Melanocyte of skin (primary cell): ENCODE measurements at places on chromosomes 5 and 9. TPM values are rescaled to one million over a fixed set of nuclear protein-coding genes. Genes with fewer than 3 reads are reported as not detected.

TRMT10B gene
- 1.4 and 2.9 TPM in 2 replicates for total RNA-seq

ADAMTSL1 gene
- 0.33 and 0.62 TPM in 2 replicates for total RNA-seq

FOXD4L5 gene
- under 0.01 TPM in 2 replicates for total RNA-seq

ADGRD2 gene
- not detected in 2 replicates for total RNA-seq

CDO1 gene
- 1.0 and 2.2 TPM in 2 replicates for total RNA-seq

LRRC70 gene
- 0.34 and 1.5 TPM in 2 replicates for total RNA-seq

NSUN2 gene
- 34.4 and 51.6 TPM in 2 replicates for total RNA-seq

ANGPTL2 gene
- total RNA-seq: 8.0 and 13.1 TPM in 2 replicates

GPR21 gene
- total RNA-seq: 0.67 and 2.9 TPM in 2 replicates

CERCAM gene
- total RNA-seq: 44.3 and 48.0 TPM in 2 replicates

GLDC gene
- 23.3 and 27.5 TPM in 2 replicates for total RNA-seq

CTXN3 gene
- total RNA-seq: not detected in 2 replicates

ACTBL2 gene
- total RNA-seq: under 0.01 TPM in 2 replicates

PIP5KL1 gene
- 0.34 and 0.36 TPM in 2 replicates for total RNA-seq

EPB41L4B gene
- under 0.01 and 0.36 TPM in 2 replicates for total RNA-seq

NAA35 gene
- 19.3 and 23.4 TPM in 2 replicates for total RNA-seq

COL15A1 gene
- 0.46 and 0.67 TPM in 2 replicates for total RNA-seq

RIOK2 gene
- 22.6 and 24.2 TPM in 2 replicates for total RNA-seq

GTF2H2 gene
- 34.6 and 108 TPM in 2 replicates for total RNA-seq

DIPK1B gene
- 8.6 and 21.4 TPM in 2 replicates for total RNA-seq

SLCO6A1 gene
- total RNA-seq: not detected in 2 replicates

FGFR4 gene
- 1.0 and 1.5 TPM in 2 replicates for total RNA-seq

SPDL1 gene
- 29.6 and 30.2 TPM in 2 replicates for total RNA-seq

LEAP2 gene
- total RNA-seq: 0.67 and 0.77 TPM in 2 replicates

WDR31 gene
- total RNA-seq: 1.00 and 1.5 TPM in 2 replicates

EPB41L4A gene
- total RNA-seq: 3.7 and 4.0 TPM in 2 replicates

SCAI gene
- total RNA-seq: 4.0 and 9.7 TPM in 2 replicates

NDST1 gene
- total RNA-seq: 43.7 and 49.8 TPM in 2 replicates

HRH2 gene
- total RNA-seq: 0.33 and 1.2 TPM in 2 replicates

PLPP7 gene
- total RNA-seq: 10.5 and 13.4 TPM in 2 replicates

C1QTNF2 gene
- total RNA-seq: 0.34 and 0.36 TPM in 2 replicates

ADAMTS19 gene
- under 0.01 TPM in 2 replicates for total RNA-seq

DMRTA1 gene
- total RNA-seq: 0.36 TPM in 1 of 2 replicates, not detected in the other

TAS2R1 gene
- not detected in 2 replicates for total RNA-seq

AMBP gene
- total RNA-seq: not detected in 2 replicates

GCNT1 gene
- 1.7 and 1.8 TPM in 2 replicates for total RNA-seq

TLX3 gene
- total RNA-seq: not detected in 2 replicates

PPP3R2 gene
- total RNA-seq: not detected in 2 replicates

SPATA6L gene
- total RNA-seq: under 0.01 and 0.46 TPM in 2 replicates

DMAC1 gene
- 8.0 and 9.3 TPM in 2 replicates for total RNA-seq

SLC45A2 gene
- total RNA-seq: 209 and 347 TPM in 2 replicates
